ENCODE measurements at places on chromosomes 12 and 14.

DNA sequence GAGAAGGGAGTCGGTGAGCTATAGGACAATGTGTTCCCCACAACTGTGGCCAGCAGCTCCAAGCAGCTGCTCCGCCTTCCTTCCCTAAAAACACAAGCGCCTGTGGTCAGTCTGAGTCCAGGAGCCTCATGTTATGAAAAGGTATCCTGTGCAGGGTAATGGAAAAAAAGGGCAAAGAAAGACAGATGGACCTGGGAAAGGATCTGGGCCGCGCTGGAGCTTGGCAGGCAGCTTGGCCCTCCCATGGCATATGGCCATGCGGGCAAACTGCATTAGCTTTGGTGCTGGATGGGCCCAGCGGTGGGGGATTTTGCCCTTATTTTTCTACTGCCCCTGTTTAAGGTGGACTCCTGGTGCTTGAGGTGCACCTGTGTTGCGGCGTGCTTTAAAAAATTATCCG is 23.7 kb upstream of the CHST11 start:
- no peak for DNase-seq

DNA sequence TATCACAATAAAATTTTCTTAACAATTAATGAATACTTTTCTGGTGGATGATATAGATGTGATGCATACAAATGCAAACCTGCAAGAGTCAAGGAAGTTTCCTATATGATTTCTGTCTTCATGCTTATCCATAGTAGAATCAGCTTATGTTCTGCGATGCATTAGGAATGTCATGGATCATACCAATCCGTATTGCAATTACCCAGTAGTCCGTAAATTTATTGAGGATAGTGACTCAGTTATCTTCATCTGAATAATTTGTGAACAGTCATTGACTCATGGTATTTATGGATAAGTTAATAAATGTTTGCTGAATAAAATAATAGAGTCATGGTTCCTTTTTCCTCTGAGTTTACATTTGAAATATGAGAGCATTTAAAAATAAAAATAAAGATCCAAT is 483.4 kb downstream of the LRFN5 start:
- no peak for DNase-seq

GRCh38 chr14:100403802-100404365 is 80.7 kb downstream of the SLC25A47 start:
- DNase-seq: no peak

GRCh38 chr14:94581127-94581999 is at the start of gene SERPINA5:
Gene SERPINA5 (plus strand): TSS chr14:94581426. CDS start chr14:94587363, 5,937 bp downstream.
- DNase-seq: no peak

DNA sequence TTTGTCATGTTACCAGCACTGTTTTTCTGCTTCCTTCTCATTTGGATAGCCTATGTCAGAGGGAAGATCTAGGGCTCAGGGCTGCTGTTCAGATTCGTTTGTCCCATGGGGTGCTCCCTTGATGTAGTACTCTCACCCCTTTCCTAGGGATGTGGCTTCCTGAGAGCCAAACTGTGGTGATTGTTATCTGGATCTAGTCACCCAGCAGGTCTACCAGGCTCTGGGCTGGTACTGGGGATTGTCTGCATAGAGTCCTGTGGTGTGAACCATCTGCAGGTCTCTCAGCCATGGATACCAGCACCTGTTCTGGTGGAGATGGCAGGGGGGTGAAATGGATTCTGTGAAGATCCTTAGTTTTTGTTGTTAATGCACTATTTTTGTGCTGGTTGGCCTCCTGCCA is 5.5 kb upstream of the SERPINA11 start:
- no peak for DNase-seq

DNA sequence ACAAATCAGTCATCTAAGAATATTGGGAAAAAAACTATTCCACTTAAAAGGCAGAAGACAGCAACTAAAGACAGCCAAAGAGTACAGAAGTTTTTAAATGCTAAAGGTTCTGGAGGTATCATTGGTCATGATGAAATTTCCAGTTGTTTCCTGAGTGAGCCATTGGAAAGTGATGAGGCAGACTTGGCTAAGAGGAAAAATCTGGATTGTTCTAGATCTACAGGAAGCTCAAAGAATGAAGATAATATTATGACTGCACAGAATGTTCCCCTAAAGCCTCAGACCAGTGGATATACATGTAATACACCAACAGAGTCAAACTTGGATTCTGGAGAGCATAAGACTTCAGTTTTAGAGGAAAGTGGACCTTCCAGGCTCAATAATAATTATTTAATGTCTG is 22.8 kb downstream of the GALNT4 start:
- no peak for DNase-seq

DNA sequence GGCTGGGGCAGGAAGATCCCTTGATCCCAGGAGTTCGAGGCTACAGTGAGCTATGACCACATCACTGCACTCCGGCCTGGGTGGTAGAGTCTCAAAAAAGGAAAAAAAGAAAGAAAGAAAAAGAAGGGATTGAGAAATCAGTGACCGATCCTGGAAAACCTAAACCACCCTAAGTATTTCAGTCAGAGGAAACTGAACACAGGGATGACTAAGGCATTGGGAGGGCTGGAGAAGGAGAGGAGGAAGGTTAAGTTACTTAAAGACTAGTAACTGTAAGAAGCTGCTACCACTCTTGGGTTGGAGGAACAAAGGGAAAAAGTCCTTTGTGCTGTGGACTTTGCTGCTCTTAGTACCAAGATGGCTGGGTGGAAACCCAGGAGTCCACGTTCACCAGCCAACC is 10.6 kb downstream of the HHIPL1 start:
- DNase-seq: no peak

GRCh38 chr12:3641428-3642018 is 111.4 kb downstream of the CRACR2A start:
- DNase-seq: no peak

DNA sequence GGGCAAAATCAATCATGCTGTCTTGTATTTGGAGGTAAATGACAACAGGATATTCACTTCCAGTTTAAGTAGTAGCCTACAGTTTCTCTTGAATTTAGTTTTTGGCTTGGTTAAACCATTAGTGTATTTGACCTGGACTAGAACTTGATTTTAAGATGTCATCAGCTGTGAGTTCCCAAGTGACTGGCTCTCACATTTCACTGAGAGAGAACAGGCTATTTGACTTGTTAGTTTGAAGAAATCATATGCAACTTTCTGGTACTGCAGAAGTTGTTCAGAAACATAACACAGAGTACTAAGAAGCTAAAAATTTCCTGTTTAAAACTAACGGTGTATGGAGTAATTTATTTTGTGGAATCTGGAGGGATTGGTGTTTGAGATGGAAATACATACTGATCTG is 22.3 kb downstream of the MNAT1 start:
- DNase-seq: no peak

GRCh38 chr12:65432651-65433050 is 154.2 kb downstream of the MSRB3 start:
- DNase-seq: no peak

DNA sequence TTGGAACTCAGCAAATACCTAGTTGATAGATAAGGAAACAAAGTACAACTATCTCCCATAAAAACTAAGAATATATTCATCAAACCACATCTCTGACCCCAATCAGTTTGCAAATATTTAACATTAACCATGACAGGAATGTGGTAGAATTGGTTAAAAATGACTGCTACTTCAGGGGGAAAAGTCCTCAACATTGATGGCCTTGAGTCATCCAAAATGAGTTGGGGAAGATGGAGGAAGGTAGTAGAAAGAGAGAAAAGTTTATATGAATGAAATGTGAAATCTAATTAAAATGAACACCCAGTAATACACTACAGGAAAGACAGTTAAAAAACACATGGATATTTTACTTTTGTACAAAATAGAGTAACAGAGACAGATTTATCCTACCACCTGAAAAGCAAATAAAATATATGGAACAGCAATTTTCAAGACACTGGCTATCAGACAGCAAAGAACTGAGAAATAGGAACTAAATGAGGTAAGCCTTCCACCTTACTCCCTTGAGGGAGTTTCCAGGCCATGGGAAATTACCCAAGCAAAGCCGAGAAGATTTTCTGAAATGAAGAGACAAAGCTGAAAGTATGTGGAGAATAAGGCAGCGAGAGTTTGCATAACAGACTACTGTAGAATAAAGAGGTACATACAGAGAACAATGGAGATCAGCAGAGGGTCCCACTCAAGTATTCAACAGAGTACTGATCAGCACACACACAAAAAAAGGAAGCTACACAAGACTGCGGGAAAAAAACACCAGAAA is 49.6 kb downstream of the TC2N start:
- no peak for DNase-seq

DNA sequence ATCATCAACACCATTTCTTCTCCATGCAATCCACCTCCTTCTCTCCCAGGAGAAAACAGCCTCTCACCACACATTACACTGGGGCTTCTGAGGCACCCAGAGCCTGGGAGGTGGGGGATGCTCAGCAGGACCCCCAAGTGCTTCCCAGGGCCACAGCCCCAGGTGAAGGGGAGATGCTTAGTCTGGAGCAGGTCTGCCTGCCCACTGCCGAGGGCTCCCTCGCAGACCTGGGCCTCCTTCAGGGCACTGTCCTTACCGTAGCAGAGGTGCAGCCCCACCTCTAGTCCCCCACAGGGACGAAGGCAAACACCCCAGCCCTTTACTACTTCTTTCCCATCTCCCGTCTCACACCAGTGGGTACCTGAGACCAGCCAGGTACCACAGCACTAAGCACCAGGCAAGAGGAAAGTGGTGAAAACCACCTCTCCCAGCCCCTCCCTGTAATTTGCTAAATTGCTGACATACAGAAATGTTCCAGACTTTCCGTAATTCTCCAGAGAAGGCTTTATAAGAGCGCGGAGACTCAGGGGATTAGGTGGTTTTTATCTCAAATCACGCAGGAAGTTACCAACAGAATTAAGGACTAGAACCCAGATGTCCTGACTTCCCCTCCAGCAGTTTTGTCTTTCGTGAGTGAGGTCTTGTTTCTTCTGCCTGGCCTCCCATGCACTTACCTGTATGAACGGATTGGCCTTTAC is 59.0 kb downstream of the PLEKHG3 start:
- DNase-seq: no peak

DNA sequence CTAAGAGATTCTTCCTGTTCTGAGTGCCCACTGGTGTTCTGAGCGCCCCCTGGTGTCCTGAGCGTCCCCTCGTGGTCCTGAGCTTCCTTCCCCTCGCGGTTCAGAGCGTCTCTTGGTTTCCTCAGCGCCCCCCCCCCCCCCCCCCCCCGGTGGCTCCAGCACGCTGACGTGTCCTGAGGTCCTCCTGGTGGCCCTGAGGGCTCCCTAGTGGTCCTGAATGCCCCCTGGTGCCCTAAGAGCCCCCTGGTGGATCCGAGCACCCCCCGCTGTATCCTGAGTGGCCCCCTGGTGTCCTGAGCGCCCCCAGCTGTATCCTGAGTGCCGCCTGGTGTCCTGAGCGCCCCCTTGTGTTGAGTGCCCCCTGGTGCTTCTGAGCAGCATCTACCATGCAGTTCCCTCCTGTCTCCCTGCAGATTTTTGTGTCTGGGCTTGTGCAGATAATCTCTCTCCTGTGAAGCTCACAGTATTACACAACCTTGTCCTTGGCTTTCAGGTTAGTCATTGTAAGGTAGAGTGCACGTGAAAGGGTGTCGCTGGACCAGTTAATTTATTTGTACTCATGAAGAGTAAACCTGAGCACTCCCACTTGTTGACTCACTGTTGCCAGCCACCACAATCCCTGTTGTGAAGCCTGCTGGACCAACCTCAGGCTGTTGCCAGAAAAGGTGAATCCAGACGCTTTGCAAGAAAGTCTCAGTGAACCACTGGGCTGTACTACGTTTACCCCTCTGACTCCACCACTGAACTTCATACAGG is 1168.4 kb downstream of the TMEM121 start:
- peak; percentile 56 for DNase-seq

DNA sequence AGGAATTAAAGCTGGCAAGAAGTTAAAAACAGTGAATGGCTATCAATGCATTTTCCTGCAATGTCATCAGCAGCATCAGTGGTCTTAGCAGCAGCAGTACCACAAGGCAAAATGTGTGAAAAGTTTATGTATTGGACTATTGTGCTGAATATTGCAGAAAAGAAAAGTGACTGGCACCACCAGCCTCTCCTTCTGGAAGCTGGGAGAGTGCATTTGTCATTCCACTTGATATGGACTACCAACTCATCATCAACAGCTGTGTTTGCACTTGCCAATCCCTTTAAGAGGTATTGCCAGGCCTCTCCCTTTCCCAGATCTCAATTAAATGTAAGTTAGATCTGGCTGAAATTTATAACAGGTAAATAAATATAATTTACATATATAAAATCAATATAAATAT is 151.0 kb upstream of the GZMB start:
- DNase-seq: no peak

- DNase-seq: no peak
These were observed at the start of gene ADCY4 for GRCh38 chr14:24334431-24335291. Gene ADCY4 (minus strand): TSS chr14:24335071. CDS start chr14:24334652, 419 bp downstream.

DNA sequence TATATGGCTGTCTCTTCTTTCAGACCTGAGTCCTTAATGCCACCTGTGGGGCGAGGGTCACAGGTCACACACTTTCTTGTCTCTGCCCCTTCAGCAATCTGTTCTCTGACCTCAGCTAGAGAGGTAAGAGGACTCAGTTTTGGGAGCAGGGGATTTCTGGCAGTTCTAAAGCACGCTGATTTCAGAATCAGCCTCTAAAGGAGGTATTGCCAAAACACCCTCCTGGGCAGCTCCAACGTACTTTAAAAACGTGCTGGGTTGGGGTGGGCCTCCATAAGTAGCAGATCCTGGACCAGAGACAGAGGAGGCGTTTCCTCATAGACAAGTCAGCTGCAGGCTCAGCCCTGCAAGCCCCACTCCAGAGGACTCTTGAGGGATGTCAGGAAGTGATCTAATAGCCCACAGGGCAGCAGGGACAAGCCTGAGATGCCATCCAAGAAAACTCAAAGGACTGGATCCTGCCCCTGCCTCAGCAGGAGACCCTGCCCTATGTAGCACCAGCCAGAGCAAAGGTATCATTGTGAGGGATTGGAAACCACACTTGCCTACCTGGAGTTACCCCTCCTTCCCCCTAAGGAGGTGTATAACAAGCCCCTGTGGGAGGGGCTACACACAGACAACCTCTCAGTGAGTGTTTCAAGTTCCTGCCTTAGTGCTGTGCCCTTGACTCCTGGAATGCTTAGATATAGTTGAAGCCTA is 8.5 kb downstream of the CTDSP2 start:
- DNase-seq: no peak

- no peak for DNase-seq
These were observed 111.4 kb downstream of the DICER1 start for GRCh38 chr14:95045836-95046430.

DNA sequence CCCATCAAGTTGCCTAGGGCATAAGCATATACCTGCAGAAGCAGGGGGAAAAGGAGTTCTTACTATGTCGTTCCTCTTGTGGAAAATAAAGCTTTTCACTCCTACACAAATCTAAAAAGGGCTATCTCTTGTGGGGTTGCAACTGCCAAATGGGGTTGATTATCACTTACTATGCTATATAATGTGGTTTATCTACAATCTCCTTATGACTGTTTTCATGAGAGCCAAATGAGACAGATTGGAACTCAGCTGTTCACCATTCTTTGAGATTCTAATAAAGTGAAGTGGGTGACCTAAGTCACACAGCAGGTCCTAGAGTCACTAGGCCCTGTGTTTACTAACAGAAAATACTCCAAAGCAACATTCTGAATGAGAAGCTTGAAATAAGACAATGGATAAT is 47.7 kb downstream of the CIT start:
- DNase-seq: no peak
